ENCODE measurements at places on chromosomes 5 and 9.

- no peak for DNase-seq
These were observed 51.0 kb upstream of the FYB1 start for GRCh38 chr5:39270225-39270848.

- DNase-seq, result no peak
These were observed 1.3 kb downstream of the SLC25A48 start for GRCh38 chr5:135835766-135836165.

GRCh38 chr5:74851684-74852353, 14.4 kb downstream of the FAM169A start:
- no peak for DNase-seq

DNA sequence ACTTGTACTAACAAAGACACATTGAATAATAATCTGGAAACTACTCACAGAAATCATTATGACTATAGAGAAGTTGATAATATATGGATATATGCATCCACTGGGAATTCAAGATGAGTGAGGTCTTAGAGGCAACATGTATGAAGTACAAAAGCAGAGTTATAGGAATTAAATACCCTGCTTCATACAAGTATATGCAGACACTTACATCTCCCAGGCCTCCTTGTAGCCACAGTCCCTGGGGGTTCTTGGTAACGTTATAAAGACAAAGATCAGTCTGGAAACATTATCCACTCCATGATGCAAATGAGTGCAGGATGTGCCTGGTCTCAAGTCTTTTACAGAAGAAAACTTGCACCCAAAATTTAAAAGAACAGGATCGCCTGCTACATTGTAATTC, 92.4 kb upstream of the ANXA1 start:
- no peak for DNase-seq

- DNase-seq, result no peak
These were observed 43.1 kb upstream of the ELL2 start for GRCh38 chr5:96004754-96005153.

GRCh38 chr9:129740174-129740573, 12.7 kb downstream of the PTGES start:
- no peak for DNase-seq

DNA sequence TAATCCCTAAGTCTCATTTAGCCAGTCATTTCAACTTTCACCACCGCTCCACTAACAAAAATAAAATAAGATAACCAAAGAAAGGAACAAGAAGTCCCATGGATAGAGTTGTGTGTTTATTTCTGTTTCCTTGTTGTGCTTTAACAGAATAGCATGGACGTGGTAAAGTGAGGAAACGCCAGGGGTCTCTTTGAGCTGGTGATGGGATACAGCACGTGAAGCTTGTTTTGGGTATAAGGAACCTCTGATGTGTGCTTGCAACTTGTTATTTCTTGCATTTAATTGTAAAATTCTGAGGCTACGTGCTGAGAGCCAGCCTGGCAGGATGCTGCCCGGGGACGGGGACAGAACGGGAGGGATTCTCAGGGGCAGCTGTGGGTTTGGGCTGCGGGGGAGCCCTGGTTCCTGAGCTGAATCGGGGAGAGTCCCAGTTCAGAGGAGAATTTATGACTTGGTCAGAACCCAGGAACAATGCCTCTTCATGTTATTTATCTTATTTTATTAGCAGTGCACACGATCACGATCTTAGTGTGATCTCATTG, 63.4 kb downstream of the ANKRD33B start:
- DNase-seq, result no peak

GRCh38 chr9:128640603-128641002, 16.0 kb downstream of the DYNC2I2 start:
- DNase-seq, result no peak

DNA sequence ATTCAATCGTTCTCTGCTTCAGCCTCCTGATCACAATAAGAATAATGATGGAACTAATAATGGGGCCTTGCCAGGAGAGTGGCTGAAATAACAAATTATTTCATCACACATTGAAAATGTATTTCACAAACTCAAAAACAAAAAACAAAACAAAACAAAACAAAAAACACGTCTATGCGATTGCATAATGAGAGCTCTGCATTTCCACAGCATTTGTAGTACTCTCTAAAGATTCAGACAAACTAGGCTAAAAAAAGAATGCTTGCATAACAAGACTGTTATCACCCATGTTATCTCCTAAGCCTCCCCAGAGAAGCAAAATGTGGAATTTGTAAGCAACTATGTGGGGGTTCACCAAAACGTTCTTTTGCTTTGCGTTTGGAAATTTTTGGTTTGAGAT, 48.1 kb downstream of the PRELID2 start:
- no peak for DNase-seq

DNA sequence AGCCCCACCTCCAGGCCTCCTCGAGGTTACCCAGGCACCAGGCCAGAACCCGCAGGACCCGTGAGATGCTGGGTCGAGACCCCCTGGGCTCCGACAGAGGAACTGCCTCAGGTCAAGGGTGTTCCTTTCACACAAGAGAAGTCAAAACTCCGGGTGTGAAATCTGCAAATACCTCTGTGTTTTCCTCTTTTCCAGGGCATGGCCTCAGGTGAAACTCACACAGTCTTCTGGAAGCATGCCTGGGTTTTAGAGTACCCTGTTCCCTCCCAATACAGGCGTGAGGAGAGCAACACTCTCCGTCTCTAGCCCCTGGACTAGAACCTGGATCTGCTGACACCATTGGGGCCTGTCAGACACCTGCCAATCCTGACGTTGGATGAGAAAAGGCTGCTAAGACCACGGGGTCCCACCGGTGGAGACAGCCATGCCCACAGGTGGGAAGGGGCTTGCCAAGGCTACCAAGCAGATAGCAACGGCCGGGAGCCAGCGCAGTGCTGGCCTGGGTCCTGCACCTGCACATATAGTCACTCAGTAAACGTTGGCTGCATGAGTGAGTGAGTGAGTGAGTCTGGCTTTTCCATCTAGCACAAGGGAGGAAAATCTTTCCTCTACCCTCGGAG, 182.0 kb upstream of the PPP1R26 start:
- no peak for DNase-seq

GRCh38 chr5:28505121-28505520, 1466.7 kb upstream of the CDH9 start:
- DNase-seq, result no peak

DNA sequence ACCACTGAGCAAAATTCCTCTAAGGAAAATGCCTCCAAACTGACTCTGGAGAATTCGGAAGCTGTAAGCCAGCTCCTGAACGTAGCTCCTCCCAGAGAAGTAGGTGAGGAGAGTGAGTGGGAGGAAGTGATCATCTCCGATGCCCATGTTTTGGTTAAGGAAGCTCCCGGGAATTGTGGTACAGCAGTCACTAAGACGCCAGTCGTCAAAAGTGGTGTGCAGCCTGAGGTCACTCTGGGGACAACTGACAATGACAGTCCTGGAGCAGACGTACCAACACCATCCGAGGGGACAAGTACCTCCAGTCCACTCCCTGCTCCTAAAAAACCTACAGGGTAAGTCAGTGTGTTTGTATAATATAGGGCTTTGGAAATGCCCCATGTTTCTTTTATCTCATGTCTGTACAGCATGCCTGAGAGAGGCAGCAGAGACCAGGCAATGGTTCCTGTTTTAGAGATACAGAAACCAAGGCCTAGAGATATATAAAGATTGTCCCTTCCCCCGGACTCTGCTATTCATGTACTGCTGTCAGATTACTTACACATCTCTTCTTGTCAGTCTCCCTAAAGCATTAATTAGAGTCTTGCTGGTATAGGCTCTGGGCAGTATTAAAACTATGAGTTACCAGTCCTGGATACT, 23.9 kb downstream of the HMGXB3 start:
- no peak for DNase-seq

DNA sequence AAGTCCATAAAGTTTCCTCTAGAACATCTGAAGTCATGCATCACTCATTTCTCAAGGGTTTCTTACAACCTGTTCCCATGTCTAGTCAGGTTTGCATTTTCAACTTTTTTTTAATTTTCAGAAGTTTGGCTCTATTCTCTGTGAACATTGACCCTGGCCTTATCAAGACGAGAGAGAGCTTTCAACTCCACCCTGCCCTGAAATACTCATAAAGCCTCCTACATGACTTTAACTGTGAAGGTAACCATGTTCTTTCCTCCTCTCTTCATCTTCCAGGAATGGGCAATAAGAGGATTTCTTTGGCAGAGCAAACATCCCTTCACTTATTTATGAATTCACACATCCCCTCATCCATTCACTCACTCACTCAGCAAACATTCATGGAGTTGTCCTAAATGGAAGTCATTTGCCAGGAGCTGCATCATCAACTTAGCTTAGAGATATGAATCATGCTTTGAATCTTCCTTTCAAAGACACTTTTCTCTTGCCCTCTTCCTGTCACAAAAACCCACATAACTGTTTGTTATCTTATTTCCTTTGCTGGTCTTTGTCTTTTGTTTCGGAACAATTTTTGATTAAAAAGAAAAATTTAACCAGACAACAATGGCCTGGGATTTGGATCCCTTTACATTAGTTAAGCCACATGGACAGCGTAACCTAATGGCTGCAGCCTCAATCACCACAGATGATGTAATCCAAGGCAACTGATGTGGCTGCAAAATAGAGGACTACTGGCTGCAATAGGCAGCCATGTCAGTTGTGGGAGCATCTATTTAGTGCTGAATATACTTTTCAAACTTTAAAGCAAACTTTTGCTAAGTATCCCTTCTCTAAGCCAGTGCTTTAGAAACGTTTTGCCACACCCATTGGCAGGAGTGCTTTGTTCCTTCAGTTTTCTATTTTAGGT, 43.0 kb upstream of the GNAQ start:
- DNase-seq, result no peak

DNA sequence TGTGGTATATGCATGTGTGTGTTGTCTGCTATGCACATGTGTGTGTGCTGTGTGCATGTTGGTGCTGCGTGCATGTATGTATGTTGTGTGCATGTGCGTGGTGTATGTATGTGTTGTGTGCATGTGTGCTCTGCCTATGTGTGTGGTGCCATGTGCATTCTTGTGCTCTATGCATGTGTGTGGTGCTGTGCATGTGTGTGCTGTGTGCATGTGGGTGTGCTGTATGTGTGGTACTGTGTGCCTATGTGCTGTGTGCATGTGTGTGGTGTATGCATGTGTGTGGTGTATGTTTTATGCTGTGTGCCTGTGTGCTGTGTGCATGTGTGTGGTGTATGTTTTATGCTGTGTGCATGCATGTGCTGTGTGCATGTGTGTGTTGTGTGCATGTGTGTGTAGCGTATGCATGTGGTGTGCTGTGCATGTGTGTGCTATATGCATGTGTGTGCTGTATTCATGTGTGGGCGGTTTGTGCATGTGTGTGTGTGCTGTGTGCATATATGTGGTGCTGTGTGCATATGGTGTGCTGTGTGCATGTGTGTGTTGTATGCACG, 4.7 kb upstream of the RASGEF1C start:
- DNase-seq, result no peak

GRCh38 chr5:104539618-104540350, 977.2 kb upstream of the NUDT12 start:
- no peak for DNase-seq

- no peak for DNase-seq
These were observed 364.2 kb upstream of the RPS23 start for GRCh38 chr5:82642313-82642712.

DNA sequence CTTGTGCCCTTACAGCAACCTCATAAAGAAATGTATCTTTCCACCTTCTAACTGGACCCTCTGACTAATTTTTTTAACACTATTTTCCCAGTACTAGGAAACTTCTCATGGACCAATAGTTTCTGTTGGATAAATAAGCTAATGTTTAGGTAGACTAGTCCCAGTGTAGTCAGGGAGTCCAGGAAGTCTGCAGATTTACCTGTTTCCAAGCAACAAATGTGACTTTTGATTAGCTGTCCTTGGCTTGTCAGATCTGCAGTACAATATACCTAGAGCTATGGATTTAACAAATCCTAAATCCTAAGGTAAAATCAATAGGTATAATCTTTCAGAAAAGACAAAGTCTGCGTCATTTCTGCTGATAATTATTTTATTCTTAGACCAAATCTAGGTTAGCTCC, 55.7 kb downstream of the FAM174A start:
- no peak for DNase-seq

- DNase-seq, result no peak
These were observed 142.9 kb downstream of the DMAC1 start for GRCh38 chr9:7656636-7657035.

- DNase-seq, result no peak
These were observed 72.6 kb upstream of the CPEB4 start for GRCh38 chr5:173815571-173815970.

GRCh38 chr5:18967637-18968036, 1020.4 kb downstream of the CDH18 start:
- no peak for DNase-seq

- DNase-seq, result no peak
These were observed 48.8 kb upstream of the EDIL3 start for GRCh38 chr5:84433461-84433860.

DNA sequence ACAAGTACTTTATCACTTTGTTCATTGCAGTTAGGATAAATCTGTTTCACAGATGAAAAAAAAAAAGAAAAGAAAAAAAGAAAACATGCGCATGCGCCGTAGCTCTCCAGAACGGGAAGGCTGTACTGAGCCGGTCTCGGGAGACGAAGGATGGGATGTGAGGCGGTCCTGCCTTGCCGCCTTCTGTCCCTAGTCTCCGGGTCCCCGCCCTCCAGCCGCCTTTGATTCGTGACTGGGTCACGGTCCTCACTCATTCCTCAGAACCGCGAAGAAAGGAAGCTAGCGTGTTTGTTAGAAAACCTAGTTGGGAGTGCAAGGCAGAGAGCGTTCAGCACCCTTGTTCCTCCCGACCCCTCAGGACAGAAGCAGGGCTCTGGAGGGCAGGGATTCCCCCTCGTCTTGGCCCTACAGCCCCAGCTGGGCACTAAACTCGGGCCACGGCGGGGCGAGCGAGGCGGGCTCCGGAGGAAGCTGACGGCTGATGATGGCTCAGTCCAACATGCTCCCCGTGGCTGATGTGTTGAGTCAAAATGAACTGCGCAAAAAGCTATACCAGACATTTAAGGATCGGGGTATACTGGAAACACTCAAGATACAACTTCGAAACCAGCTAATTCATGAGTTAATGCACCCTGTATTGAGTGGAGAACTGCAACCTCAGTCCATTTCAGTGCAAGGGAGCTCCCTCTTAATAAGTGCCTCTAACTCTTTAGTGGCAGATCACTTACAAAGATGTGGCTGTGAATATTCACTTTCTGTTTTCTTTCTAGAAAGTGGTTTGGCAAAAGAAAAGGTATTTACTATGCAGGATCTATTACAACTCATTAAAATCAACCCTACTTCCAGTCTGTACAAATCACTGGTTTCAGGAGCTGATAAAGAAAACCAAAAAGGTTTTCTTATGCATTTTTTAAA, 40.0 kb downstream of the CPLANE1 start:
- DNase-seq, result no peak

DNA sequence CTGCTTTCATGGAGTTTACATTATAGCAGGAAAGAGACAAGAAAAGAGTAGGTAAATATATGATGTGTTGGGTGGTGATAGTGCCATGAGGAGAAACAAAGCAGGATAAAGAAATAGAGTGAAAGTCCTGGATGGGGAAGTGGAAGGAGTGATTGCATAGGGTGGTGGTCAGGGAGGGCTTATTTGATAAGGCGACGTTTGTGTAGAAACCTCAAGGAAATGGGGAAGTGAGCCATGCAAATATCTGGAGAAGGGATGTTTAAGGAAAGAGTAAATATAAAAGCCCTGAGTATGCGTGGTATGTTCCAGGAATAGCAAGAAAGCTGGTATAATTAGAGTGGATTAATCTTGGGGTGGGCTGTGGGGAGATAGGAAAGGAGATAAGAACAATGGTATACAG, 134.7 kb upstream of the SV2C start:
- DNase-seq, result no peak
